ENCODE measurements at places on chromosomes 13 and 19.

DNA sequence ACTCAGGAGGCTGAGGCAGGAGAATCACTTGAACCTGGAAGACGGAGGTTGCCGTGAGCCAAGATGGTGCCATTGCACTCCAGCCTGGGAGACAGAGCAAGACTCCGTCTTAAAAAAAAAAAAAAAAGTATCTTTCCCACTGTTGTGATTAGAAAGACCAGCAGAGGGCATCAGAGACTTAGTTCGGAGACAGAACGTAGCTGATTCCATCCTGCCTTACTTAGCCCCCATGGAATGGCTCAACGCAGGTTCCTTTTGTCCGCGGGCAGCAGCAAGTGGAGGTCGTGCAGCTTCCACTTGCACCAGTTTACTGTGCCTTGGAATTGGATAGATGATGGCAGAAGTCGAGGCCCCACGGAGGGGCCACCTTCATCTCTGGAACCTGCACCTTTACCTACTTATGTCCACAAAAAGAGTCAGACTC is 8.1 kb downstream of the TIMM29 start:
- DNase-seq, result peak; percentile 77

DNA sequence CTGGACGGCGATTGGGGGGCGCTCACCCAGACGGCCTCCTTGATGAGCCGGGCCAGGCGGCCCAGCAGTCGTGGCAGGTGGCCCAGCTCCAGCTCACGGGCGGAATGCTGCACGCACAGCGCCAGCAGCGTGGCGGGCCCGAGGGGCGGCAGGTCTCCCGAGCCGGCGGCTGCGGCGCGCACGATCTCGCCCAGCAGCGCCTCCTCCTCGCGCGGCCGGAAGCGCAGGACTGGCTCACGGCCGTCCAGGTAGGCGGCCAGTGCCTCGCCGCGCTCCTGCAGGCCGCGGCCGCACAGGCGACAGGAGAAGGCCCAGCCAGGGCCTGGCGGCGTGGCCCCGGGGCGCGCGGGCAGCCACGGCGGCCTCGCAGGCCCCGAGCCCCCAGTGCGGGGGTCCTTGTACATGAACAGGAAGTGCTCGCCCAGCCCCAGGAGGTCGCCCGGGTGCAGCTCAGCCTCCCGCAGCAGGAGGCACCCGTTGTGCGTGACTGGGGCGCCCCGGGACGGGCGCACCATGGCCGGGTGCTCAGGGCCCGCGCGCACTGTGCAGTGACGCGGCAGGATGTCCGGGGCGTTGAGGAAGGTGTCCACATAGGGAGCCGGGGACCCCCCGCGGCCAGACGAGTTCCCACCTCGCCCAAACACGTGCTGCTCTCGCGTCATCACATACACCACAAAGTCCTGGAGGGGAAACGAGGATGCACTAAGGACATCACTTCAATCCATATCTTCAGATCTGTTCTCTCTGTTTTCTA is 9.6 kb upstream of the MAMSTR start:
- peak; percentile 33 for DNase-seq

DNA sequence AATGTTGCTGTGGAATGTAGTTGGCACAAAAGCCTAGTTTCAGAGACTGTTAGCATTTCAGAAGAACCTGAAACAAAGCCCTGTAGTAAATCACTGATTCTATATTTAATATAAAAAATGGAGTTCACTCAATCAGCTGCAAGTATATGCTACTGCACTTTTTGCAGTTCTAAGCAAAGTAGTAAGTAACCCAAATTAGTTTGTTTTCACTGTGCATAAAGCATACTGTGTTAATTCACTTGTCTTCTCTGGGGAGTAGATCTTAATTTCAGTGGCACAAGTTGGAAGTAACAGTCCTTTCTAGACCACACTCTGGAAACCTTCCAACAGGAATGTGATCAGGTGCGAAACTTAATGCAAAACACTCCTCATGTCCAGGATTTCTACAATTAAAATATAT is 139.3 kb downstream of the DACH1 start:
- no peak for DNase-seq

- DNase-seq, result peak; percentile 59
Observed at GRCh38 chr13:66508153-66508909, 721.8 kb downstream of the PCDH9 start.

DNA sequence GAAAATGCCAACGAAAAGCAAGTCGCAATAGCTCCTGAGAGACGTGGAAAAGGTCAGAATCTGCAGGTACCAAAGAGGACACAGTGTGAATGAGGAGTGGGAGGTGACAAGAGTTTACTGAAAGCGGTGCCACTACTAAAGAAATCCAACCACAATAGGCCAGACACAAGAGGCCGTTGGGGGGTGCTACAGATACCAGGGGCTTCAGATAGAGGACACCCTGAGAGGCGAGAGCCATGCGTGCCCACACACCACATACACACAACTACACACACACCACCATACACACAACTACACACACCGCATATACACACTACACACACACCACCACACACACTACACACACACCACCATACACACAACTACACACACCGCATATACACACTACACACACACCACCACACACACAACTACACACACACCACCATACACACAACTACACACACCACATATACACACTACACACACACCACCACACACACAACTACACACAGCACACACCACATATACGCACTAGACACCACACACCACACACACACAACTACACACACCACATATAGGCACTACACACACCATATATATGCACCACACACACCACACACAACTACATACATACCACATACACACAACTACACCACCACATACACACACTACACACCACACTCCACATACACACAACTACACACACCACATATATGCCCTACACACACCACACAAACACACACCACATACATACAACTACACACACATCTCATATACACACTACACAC is 28.5 kb downstream of the CRYL1 start:
- no peak for DNase-seq

GRCh38 chr19:34275705-34276104 is 21.4 kb downstream of the GARRE1 start:
- DNase-seq, result no peak

DNA sequence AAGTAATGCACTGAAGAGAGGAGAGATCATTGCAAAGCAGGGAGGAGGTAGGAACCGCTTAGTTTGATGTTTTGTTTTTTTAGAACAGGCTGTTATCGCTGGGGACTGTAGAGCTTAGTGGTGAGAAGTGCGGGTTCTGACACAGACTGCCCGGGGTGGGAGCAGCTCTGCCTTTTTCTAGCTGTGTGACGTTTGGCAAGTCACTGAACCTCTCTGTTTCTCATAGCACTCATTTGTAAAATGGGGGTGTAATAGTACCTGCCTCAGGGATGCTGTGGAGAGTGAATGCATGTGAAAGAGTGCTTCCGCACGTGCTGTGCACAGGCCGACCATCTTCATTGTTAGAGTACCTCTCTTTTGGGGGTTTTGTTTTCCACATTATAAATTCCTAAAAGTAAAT is 19.3 kb downstream of the PRAM1 start:
- no peak for DNase-seq

- no peak for DNase-seq
Observed at GRCh38 chr13:79442221-79442620, 36.2 kb upstream of the RBM26 start.

- peak; percentile 92 for DNase-seq
Observed at GRCh38 chr19:33795370-33796163, 1.1 kb upstream of the KCTD15 start.

DNA sequence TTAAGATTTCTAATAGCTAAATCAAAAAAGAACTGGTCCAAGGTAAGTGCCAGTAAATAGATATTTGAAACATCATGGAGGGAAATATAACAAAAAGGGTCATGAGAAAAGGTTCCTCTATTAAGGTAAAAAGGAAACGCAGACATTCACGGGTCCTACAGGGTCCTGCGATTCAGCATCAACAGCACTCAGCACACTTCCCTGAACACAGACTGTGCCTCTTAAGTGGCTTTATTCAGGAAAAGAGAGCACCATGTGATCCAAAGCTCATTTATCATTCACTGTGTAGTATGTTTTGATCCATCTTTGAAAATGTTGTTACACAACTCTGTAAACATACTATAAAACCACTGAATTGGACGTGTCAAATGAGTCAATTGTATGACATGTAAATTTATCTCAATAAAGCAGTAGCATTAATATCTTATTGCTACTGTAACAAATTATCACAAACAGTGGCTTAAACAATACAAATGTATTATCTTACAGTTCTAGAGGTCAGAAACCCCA is 33.7 kb downstream of the CRYL1 start:
- no peak for DNase-seq

DNA sequence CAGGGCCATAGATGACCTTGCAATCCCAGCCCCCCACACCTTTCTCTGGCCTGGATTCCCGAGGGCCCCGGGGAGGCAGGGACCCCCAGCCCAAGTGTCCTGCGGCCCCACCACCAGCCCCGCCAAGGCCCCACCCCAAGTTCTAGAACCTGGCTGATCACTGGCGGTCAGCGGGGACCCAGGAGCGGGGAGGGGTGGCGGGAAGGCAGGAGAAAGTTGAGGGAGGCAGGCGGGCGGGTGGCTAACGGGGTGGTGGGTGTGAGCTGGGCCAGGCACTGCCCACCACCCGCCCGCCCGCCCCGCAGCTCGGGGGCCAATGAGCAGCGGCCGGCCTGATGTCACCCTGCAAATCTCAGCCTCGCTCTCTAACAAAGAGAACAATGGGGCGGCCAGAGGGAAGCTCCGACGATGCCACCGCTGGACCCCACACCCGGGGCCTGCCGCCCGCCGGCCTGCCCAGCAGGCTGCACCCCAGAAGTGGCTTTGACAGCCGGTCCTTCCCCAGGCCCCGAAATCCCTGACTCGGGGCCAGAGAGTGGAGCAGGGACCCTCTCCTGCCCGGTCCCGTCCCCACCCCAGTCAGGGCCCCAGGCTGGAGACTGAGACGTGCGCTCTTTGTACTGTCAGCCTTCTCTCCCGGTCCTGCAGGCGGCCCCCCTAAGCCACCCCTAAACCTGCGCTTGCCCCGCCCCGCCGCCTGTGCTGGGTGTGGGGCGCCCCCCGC is 1.6 kb downstream of the MEX3D start:
- peak; percentile 88 for DNase-seq

DNA sequence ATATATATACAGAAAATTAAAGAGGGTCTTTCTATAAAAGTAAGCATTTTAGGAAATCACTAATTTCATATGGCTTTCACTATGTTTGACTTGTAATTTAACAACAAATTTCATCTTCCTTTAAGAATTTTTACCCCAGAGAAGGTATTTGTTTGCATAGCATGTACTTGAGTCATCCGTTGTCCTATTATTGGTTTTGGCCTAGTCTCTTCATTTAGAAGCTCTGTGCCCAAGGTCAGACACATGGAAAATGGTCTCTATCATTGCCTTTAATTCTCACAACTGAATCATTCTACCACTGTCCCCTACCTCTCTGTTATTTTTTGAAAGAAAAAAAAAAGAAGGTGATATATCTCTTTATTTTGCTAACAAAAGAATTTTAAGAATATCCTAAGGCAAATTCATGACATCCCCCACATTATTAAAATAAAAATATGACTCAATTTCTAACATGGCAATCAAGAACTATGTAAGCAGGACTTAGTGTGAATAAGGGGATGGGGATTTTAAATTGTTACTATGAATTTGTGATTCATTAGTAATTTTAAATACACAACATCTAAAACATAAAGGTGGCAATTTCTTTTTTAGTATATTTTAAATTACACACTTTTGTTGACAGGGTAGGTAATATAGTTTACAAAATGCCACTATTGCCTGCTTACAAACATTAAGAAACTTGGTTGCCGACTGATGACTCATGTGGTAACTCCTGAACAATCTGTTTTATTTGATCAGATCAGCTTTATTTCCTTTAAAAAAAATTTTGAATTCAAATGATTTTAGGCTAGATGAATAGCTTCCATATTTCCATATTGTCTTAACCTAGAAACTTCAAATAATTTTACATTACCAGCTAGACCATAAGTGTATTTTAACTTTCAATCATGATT is 13.9 kb downstream of the SLITRK5 start:
- DNase-seq, result peak; percentile 8

GRCh38 chr13:113084943-113085540 is 20.5 kb upstream of the F7 start:
- no peak for DNase-seq

- no peak for DNase-seq
Observed at GRCh38 chr13:45385907-45386553, 32.1 kb downstream of the SLC25A30 start.

- no peak for DNase-seq
Observed at GRCh38 chr19:6935069-6935468, 47.7 kb downstream of the ADGRE1 start.

DNA sequence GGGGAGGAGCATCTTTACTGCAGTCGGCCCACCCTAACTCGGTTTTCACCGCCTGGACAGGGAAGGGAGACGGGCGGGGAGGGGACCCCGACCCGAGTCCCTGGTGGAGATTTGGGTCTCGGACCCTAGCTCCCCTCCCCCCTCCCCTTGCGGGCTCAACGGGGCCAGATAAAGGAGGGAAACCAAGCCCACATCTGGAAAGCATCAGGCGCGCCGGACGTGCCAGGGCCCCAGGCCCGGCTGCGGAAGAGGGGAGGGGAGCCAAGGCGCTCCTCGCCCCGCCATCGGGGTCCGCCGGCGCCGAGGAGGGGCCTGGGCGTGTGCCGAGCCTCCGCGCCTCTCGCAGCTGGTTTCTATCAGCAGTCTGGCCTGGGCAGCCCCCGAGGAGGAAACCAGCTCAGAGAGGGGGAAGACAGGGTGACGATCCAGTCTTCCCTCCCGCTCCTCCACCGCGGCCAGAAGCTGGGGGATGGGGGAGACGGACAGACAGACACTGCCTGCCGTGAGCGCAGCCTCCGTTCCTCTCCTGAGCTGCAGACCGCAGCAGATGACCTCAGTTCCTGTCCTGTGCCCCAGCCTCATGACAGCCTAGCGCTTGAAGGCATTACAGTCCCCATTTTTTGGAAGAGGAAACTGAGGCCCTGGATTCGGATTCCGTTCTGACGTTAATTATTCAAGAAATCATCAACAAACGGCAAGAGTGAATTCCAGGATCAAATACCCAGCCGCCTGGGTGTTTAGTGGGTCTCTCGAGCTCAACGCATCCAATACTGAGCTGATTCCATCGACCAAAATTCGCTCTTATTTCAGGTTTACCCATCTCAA is 3.6 kb upstream of the GNG8 start:
- DNase-seq, result peak; percentile 91

DNA sequence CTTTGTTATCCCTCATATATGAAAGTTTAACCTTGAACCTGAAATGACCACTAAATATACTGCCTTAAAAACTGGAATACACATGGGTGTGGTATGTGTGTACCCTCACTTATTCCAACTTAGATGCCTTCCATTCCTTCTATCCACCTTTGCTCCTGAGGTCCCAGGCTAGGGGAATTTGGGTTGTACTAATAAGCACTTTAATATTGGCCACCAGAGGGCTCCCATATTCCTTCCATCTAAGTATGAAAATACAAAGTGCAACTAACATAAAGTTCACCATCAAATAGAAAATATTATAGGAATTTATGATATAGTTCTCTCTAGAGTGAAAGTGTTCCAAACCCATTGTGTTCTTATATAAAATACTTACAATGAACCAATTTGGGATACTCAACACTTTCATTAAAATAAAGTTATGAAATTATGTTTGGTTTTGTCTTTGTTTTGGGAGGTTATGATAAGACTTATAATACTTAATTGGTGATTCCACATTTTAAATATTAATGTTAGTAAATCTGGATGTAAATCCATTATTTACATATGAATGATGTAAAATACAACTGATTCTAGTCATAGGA is 62.3 kb downstream of the ITGBL1 start:
- peak; percentile 64 for DNase-seq

- DNase-seq, result peak; percentile 52
Observed at GRCh38 chr19:53182202-53182601, 11.0 kb downstream of the ZNF665 start.

- no peak for DNase-seq
Observed at GRCh38 chr13:31094331-31095015, 67.2 kb downstream of the HSPH1 start.

- DNase-seq, result no peak
Observed at GRCh38 chr13:33057019-33057780, 41.0 kb downstream of the KL start.
